ENCODE measurements at places on chromosomes 1 and 21. TPM values are rescaled to one million over a fixed set of nuclear protein-coding genes. Genes with fewer than 3 reads are reported as not detected.
A peak's percentile ranks its signal among the peaks of the same experiment; 100 is the strongest.

Gene HES2
- total RNA-seq: 0.29 TPM

Gene MLLT11
- total RNA-seq: 3.7 TPM

Gene BTBD8
- 0.91 TPM for total RNA-seq

Gene NCAM2
- not detected for total RNA-seq

Gene RALGPS2
- 1.6 TPM for total RNA-seq

Gene PITHD1
- total RNA-seq: 83.4 TPM

Gene MAP1LC3C
- total RNA-seq: not detected

Gene ESRRG
- not detected for total RNA-seq

Gene SYTL1
- total RNA-seq: 26.3 TPM

Gene CAPZA1
- total RNA-seq: 242 TPM

Gene BCL10
- 25.1 TPM for total RNA-seq

Gene AADACL3
- not detected for total RNA-seq

Gene MAEL
- not detected for total RNA-seq

- peaks cover 7% of the 10 kb centered on the region for H3K27me3 ChIP-seq
- H3K4me3 ChIP-seq: no peak overlapping the region
- DNase-seq: no peak
- H3K36me3 ChIP-seq: no peaks in the 10 kb centered on the region
Observed at GRCh38 chr1:184237588-184237987, 149.2 kb upstream of the C1orf21 start.

GRCh38 chr1:170376801-170377385 lies 155.1 kb upstream of the GORAB start:
- no peaks in the 10 kb centered on the region for H3K4me1 ChIP-seq
- H3K36me3 ChIP-seq: no peaks in the 10 kb centered on the region
- H3K4me3 ChIP-seq: no peak overlapping the region
- H3K27ac ChIP-seq: no peak overlapping the region
- no peaks in the 10 kb centered on the region for H3K27me3 ChIP-seq
- DNase-seq: no peak

GRCh38 chr1:17653728-17654351 lies 101.3 kb upstream of the ACTL8 start:
- H3K4me3 ChIP-seq: no peak overlapping the region
- H3K4me1 ChIP-seq: no peaks in the 10 kb centered on the region
- no peak overlapping the region for H3K27ac ChIP-seq
- DNase-seq: no peak
- H3K36me3 ChIP-seq: no peaks in the 10 kb centered on the region
- H3K27me3 ChIP-seq: no peaks in the 10 kb centered on the region

GRCh38 chr1:24894002-24894401 lies 36.1 kb downstream of the RUNX3 start:
- H3K36me3 ChIP-seq: peaks cover 15% of the 10 kb centered on the region
- no peaks in the 10 kb centered on the region for H3K4me1 ChIP-seq
- peaks cover 4% of the 10 kb centered on the region for H3K27me3 ChIP-seq
- no peak overlapping the region for H3K27ac ChIP-seq
- H3K4me3 ChIP-seq: no peak overlapping the region

DNA sequence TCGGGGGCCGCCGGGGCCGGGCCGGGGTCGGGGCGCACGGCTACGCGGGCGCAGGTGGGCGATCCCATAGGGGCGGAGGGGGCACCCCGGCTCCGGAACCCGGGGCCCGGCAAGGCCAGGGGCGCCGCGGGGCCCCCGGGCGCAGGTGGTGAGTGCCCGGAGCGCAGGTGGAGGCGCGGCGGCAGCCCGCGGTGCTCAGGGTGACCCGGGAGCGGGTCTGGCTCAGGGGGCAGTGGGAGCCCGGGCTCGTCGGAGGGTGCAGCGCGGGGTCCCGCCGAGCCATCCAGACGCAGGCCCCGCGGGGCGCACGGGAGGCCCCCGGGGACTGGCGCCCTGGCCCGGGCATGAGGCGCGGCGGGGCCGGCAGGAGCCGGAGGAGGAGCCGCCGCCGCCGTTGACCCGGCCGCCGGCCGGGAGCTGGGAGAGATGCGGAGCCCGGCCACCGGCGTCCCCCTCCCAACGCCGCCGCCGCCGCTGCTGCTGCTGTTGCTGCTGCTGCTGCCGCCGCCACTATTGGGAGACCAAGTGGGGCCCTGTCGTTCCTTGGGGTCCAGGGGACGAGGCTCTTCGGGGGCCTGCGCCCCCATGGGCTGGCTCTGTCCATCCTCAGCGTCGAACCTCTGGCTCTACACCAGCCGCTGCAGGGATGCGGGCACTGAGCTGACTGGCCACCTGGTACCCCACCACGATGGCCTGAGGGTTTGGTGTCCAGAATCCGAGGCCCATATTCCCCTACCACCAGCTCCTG lies 489 bp downstream of the CELSR2 start:
- peak overlapping the region; percentile 58 for H3K4me3 ChIP-seq
- H3K4me1 ChIP-seq: peaks cover 6% of the 10 kb centered on the region
- no peak for DNase-seq
- H3K27me3 ChIP-seq: peaks cover 14% of the 10 kb centered on the region

DNA sequence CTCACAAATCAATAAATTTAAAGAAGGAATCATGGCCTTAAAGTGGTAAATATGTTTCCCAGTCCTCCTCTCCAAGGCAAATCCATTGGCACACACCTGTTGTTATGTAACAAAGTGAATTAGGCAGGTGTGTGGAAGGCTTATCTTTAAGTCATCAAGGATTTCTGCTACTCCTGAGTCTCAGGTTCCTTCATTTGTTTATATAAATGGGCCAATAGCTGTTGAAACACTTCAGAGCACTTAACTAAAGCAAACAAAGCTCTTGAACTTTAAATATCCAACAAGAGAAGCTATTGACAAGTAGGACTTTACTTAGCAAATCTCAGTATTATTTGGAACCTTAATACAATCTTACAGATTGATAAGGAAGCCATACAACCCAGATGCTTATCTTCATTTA lies 99.3 kb upstream of the ESRRG start:
- H3K4me3 ChIP-seq: no peak overlapping the region
- no peaks in the 10 kb centered on the region for H3K27me3 ChIP-seq
- no peaks in the 10 kb centered on the region for H3K4me1 ChIP-seq
- no peak overlapping the region for H3K27ac ChIP-seq
- no peak for DNase-seq

DNA sequence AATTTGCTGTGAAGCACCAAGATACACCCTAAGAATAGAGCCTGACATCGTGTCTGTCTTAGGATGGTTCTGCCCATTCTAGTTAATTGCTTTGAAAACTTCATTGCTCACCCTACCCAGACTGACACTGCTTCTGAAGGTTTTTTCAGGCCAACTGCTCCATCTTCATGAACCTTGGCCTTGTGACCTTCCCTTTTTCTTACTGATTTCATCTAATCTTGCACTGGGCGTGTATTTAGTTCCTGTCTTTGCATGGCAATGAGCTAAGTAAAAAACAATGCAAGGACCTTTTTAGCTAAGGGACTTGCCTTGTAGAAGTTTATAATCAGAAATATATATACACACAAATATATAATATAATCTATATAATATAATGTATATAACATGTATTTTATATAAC lies 108.0 kb downstream of the PBX1 start:
- no peak overlapping the region for H3K27ac ChIP-seq
- no peak for DNase-seq
- no peaks in the 10 kb centered on the region for H3K36me3 ChIP-seq

- H3K27me3 ChIP-seq: no peaks in the 10 kb centered on the region
- no peaks in the 10 kb centered on the region for H3K36me3 ChIP-seq
- no peak for DNase-seq
- H3K27ac ChIP-seq: no peak overlapping the region
- no peak overlapping the region for H3K4me3 ChIP-seq
- H3K4me1 ChIP-seq: no peaks in the 10 kb centered on the region
Observed at GRCh38 chr1:218548764-218549163, 203.6 kb downstream of the TGFB2 start.

DNA sequence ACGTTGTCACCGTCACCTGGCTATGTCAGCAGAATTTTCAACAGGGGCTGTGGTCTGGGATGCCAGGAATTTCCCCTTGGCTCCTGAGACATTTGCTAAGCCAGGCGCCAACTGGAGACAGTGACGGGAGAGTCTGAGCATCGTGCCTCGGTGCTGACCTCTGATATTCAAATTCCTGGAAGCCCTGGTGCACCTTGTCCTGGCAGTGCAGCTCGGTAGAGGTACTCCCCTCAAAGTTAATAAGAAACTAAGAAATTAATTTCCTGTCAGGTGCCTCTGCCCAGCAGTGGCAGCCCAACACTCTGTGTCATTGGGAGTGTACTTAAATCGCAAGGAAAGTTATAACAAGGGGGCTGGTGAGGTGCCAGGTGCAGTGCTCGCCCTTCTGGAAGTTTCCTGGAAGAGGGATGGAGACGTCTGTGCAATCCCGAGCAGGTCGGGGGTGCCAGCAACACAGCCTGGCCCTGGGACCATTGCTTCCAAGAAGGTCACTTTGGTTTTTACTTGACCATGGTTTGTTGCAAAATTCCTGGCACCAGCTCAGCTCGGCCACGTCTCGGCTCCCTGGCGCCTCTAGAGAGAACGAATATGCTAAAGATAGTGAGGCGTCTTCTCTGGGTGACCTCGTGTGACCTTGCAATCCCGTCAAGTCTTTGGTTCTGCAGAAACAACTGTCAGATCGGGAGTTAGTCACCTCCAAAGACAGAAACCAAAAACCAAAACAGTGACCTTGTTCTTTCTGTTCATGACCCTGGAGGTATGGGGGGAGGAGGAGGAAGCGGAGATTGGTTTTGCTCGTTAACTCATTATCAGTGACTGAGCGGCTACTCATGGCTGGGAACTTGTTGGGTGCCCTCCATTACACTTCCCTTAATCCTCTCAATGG lies 149.5 kb upstream of the VAMP3 start:
- no peaks in the 10 kb centered on the region for H3K27me3 ChIP-seq
- no peak overlapping the region for H3K27ac ChIP-seq
- no peak overlapping the region for H3K4me3 ChIP-seq
- no peaks in the 10 kb centered on the region for H3K4me1 ChIP-seq
- no peaks in the 10 kb centered on the region for H3K36me3 ChIP-seq

- H3K27me3 ChIP-seq: no peaks in the 10 kb centered on the region
- H3K27ac ChIP-seq: no peak overlapping the region
- H3K36me3 ChIP-seq: no peaks in the 10 kb centered on the region
Observed at GRCh38 chr1:81470275-81470674, 330.5 kb upstream of the ADGRL2 start.

- H3K27me3 ChIP-seq: peaks cover 2% of the 10 kb centered on the region
- DNase-seq: no peak
- H3K36me3 ChIP-seq: no peaks in the 10 kb centered on the region
- H3K4me3 ChIP-seq: no peak overlapping the region
- no peak overlapping the region for H3K27ac ChIP-seq
- H3K4me1 ChIP-seq: no peaks in the 10 kb centered on the region
Observed at GRCh38 chr21:36450511-36450910, 29.4 kb downstream of the CLDN14 start.

DNA sequence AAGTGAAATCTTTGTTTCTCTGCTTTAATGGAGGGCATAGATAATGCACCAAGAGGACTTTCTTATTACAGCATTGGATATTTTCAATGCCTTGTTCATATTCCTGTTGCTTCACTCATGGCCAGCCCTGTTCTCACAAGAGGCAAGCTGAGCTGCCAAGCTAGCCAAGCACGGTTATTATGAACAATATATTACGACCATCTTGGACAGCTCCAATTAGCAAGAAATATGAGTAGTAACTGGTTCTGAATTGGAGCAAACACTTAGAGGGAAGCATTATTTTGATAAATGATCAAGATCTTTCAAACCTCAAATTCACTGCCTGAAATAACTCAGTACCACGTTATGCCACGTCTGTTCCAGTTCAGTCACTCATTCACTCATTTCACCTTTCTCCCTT lies 159.8 kb downstream of the SETD4 start:
- peaks cover 8% of the 10 kb centered on the region for H3K27me3 ChIP-seq
- no peak overlapping the region for H3K4me3 ChIP-seq
- H3K27ac ChIP-seq: no peak overlapping the region

GRCh38 chr1:62784509-62785365 lies 805 bp downstream of the ATG4C start:
- no peak overlapping the region for H3K27ac ChIP-seq
- H3K4me3 ChIP-seq: no peak overlapping the region
- H3K36me3 ChIP-seq: no peaks in the 10 kb centered on the region
- peaks cover 2% of the 10 kb centered on the region for H3K27me3 ChIP-seq
- peaks cover 8% of the 10 kb centered on the region for H3K4me1 ChIP-seq
- no peak for DNase-seq

- H3K4me1 ChIP-seq: no peaks in the 10 kb centered on the region
- H3K36me3 ChIP-seq: no peaks in the 10 kb centered on the region
- H3K27ac ChIP-seq: no peak overlapping the region
Observed at GRCh38 chr1:203572134-203572625, 54.5 kb upstream of the ATP2B4 start.

- no peaks in the 10 kb centered on the region for H3K4me1 ChIP-seq
- no peak overlapping the region for H3K27ac ChIP-seq
- no peaks in the 10 kb centered on the region for H3K27me3 ChIP-seq
- DNase-seq: no peak
Observed at GRCh38 chr1:237556911-237557310, 333.8 kb downstream of the ZP4 start.

GRCh38 chr1:50422946-50423669 lies at the start of gene DMRTA2:
DMRTA2 (minus strand) TSS chr1:50423443; CDS start chr1:50421536, 1,907 bp downstream.
- H3K27ac ChIP-seq: peak within 1 kb of the TSS; percentile 67
- no peak for DNase-seq
- H3K36me3 ChIP-seq: peaks cover 6% of the 10 kb centered on the region
- peak within 1 kb of the TSS; percentile 77 for H3K4me3 ChIP-seq
- H3K4me1 ChIP-seq: peaks cover 39% of the 10 kb centered on the region
- peaks cover 71% of the 10 kb centered on the region for H3K27me3 ChIP-seq

GRCh38 chr1:34696230-34696629 lies 58.6 kb upstream of the GJB5 start:
- DNase-seq: no peak
- peaks cover 1% of the 10 kb centered on the region for H3K27me3 ChIP-seq
- H3K4me1 ChIP-seq: no peaks in the 10 kb centered on the region
- no peak overlapping the region for H3K4me3 ChIP-seq
- H3K27ac ChIP-seq: no peak overlapping the region

DNA sequence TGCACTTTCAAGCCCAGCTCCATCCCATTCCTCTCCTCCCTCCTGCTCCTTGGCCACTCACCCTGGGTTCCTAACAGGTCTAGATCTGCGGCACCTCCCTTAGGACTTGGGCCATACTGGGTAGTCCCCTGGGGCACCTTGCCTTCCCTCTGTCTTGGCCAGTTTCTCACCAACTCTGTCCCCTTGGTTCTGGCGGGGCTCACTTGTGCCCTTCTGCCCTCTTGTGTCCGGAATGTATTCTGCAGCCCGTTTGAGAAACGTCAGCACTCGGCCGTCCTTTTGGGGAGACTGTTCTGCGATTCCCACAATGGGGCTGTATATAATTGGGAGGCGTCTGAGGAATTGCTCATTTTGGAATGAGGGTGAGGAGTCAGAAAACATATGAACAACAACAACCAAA lies 162.4 kb downstream of the ZSCAN20 start:
- no peaks in the 10 kb centered on the region for H3K36me3 ChIP-seq
- H3K27ac ChIP-seq: no peak overlapping the region
- no peaks in the 10 kb centered on the region for H3K4me1 ChIP-seq
- no peak overlapping the region for H3K4me3 ChIP-seq
- H3K27me3 ChIP-seq: peaks cover 8% of the 10 kb centered on the region
- no peak for DNase-seq

DNA sequence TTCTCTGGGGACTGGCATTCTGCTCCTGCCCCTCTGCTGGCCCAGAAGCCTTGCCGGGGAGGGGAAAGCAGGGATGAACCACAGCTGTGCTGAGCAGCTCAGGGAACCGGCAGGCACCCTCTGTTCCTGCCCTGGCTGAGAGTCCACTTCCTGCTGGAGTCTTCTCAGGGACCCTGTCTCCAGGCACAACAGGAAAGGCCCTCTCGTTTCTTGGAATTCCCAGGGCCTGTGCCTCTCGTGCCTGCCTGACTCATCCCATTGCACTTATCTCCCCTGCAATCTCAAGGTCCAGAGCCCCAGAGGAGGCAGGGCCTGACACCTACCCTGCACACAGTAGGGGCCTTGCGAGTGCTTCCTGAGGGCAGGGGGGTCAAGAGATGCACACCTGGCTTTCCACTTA lies 1.1 kb upstream of the EDN2 start:
- H3K27me3 ChIP-seq: peaks cover 7% of the 10 kb centered on the region
- no peak for DNase-seq
- H3K27ac ChIP-seq: no peak overlapping the region
- no peak overlapping the region for H3K4me3 ChIP-seq
- H3K36me3 ChIP-seq: no peaks in the 10 kb centered on the region
- peaks cover 19% of the 10 kb centered on the region for H3K4me1 ChIP-seq
